ENCODE measurements at places on chromosomes 2 and 18.

DNA sequence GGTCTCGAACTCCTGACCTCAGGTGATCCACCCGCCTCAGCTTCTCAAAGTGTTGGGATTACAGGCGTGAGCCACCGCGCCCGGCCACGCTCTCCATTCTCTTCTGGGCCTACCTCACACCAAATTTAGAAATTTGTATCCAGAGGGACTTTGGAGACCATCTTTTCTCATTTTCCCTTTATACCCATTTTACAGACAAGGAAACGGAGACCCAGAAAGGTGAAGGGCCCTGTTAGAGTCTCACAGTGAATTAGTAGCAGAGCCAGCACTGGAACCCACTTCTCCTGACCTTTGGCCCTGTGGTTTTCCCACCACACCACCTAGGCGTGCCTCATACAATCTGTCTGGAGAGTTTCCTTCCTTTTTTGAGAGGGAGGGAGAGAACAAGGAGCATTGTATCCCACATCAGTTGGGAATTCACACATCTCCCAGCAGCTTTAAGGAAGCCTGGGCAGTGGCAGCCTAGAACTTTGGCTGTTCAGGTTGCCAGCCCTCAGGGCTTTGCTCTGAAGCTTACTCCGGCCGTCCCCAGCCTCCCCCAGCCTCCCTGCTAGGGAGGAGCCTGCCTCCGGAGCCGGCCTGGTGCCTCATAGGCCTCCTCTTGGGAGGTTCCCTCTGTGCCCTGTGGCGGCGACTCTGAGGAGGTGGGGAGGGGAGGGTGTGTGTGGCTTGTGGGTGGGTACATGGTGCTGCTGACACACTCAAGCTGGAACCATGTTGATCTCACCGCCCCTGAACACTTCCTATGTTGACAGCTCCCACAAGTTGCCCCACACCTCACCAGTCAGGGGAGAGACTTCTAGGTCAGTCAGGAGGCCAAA lies 13.8 kb downstream of the FOSL2 start:
- no peak for DNase-seq
- no peaks in the 10 kb centered on the region for H3K27me3 ChIP-seq
- peak overlapping the region; percentile 45 for H3K27ac ChIP-seq
- no peaks in the 10 kb centered on the region for H3K36me3 ChIP-seq

- no peak overlapping the region for H3K27ac ChIP-seq
- H3K36me3 ChIP-seq, result no peaks in the 10 kb centered on the region
- DNase-seq, result no peak
- no peaks in the 10 kb centered on the region for H3K4me1 ChIP-seq
- H3K27me3 ChIP-seq, result no peaks in the 10 kb centered on the region
- no peak overlapping the region for H3K4me3 ChIP-seq
These were observed 161.6 kb upstream of the ALKAL2 start for GRCh38 chr2:449246-450067.

DNA sequence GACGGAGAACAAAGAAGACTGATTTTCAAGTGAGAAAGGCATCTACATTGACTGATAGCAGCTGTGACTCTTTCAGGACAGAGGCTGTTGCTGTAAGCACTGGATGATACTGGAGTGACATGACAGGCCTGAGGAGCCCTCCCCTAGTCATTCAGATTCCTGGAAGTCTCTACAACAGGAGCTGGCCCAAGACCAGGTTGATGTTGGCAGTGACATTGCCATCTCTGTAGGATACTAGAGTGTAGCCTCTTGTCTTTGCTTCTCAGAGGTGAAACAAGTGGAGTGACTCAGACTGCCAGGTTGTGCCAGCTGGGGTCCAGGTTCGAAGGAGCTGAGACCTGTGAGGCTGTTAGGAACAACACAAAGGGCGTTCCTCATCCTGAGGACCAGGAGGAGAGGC lies 44.7 kb upstream of the SH3RF3 start:
- H3K27ac ChIP-seq, result no peak overlapping the region
- no peaks in the 10 kb centered on the region for H3K4me1 ChIP-seq
- H3K36me3 ChIP-seq, result no peaks in the 10 kb centered on the region
- H3K27me3 ChIP-seq, result no peaks in the 10 kb centered on the region

GRCh38 chr2:127217470-127218325 lies 2.4 kb downstream of the CYP27C1 start:
- H3K4me1 ChIP-seq, result peaks cover 4% of the 10 kb centered on the region
- no peaks in the 10 kb centered on the region for H3K36me3 ChIP-seq
- H3K27me3 ChIP-seq, result no peaks in the 10 kb centered on the region
- no peak overlapping the region for H3K27ac ChIP-seq

- no peak overlapping the region for H3K4me3 ChIP-seq
- no peaks in the 10 kb centered on the region for H3K36me3 ChIP-seq
- peaks cover 4% of the 10 kb centered on the region for H3K4me1 ChIP-seq
These were observed 81.5 kb downstream of the PRPF40A start for GRCh38 chr2:152635635-152636298.

GRCh38 chr18:66533693-66534092 lies 70.2 kb downstream of the CDH19 start:
- H3K4me1 ChIP-seq, result no peaks in the 10 kb centered on the region
- no peak for DNase-seq
- no peaks in the 10 kb centered on the region for H3K27me3 ChIP-seq
- H3K27ac ChIP-seq, result no peak overlapping the region
- H3K4me3 ChIP-seq, result no peak overlapping the region
- no peaks in the 10 kb centered on the region for H3K36me3 ChIP-seq

DNA sequence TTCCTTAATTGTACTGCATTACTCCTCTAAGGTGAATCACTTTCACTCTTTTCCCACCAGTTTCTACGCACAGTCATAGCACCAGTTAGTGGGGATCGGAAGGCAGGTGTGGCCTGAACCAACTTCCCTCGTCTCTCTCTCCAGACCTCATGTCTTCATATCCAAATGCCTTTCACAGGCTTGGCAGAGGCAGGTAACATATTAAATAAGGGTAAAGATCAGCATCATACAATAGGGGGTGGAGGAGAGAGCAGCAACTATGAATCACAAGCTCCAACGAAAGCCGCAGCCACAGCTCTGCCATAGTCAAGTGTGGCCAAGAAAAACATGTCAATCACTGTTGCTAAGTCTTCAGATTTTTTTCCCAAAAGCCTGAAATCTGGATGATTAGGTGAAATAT lies 40.3 kb downstream of the AP1S3 start:
- no peaks in the 10 kb centered on the region for H3K27me3 ChIP-seq
- DNase-seq, result no peak
- no peaks in the 10 kb centered on the region for H3K36me3 ChIP-seq
- no peak overlapping the region for H3K4me3 ChIP-seq
- H3K4me1 ChIP-seq, result no peaks in the 10 kb centered on the region

DNA sequence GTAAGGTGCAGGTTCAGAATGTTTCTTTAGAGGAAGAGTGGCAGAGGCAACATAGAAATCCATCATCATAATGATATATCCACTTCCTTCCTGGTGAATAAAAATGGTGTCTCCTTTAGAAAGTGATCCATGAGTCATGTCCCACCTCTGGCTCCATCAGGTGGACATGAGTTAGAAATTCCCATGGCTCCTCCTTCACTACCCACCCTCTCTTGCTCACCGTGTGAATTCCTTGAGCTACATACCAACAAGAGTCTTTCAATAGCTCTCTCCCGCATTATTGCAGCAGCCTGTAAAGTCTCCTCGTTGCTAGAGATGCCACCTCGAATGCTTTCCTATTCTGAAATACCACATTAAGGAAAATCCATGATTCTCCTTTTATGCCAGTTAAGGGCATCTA lies 317.6 kb downstream of the LNPK start:
- DNase-seq, result no peak
- H3K4me1 ChIP-seq, result no peaks in the 10 kb centered on the region
- H3K27me3 ChIP-seq, result no peaks in the 10 kb centered on the region
- no peak overlapping the region for H3K27ac ChIP-seq
- H3K36me3 ChIP-seq, result no peaks in the 10 kb centered on the region

DNA sequence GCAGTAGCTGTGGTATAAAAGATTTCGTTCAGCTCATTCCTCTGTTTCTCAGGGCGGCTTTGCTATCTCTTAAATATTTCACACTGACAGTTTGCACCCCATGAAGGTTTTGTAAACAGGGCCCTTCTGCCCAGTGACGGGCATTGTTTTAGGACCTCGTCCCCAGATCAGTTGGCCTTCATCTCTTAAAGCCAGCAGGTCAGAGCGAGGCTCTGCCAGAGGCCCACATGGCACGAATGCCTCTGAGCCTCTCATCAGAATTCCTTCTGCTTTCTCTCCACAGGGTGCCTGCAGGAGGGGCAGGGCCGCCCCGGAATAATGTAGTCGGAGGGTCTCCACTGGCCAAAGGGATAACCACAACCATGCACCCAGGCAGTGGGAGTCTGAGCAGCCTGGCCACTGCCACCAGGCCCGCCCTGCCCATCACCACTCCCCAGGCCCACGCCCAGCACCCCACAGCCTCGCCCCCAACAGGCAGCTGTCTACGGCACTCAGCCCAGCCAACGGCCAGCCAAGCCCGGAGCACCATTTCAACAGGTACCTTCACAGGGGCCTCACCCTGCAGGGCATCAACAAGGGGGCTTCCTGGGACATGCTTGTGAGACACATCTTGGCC lies 177.0 kb downstream of the SEPTIN10 start:
- no peaks in the 10 kb centered on the region for H3K27me3 ChIP-seq
- no peak for DNase-seq
- no peaks in the 10 kb centered on the region for H3K4me1 ChIP-seq

DNA sequence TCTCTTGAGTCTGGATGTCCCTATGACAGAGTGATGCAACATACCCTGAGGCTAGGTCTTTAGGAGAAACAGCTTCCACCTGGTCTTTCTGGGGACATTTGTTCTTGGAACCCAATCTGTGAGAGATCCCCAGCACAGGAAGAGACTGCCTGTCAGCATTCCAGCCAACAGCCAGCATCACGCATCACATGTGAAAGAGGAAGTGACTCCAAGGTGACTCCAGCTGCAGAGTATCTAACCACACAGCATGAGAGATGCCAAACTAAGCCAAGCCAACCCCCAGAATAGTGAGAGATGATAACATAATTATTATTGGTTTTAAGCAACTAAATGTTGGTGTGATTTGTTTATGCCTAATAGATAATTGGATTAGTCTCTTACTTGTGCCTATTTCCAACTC lies 35.7 kb downstream of the C18orf63 start:
- no peak for DNase-seq
- no peak overlapping the region for H3K27ac ChIP-seq
- no peaks in the 10 kb centered on the region for H3K4me1 ChIP-seq
- no peaks in the 10 kb centered on the region for H3K36me3 ChIP-seq
- no peak overlapping the region for H3K4me3 ChIP-seq

- no peak overlapping the region for H3K4me3 ChIP-seq
- no peaks in the 10 kb centered on the region for H3K4me1 ChIP-seq
- no peaks in the 10 kb centered on the region for H3K27me3 ChIP-seq
- no peaks in the 10 kb centered on the region for H3K36me3 ChIP-seq
- H3K27ac ChIP-seq, result no peak overlapping the region
These were observed 1099.4 kb downstream of the DPP10 start for GRCh38 chr2:115541814-115542213.

All from testis (tissue), 5 donors.